ENCODE measurements at places on chromosomes 11 and 22.

DNA sequence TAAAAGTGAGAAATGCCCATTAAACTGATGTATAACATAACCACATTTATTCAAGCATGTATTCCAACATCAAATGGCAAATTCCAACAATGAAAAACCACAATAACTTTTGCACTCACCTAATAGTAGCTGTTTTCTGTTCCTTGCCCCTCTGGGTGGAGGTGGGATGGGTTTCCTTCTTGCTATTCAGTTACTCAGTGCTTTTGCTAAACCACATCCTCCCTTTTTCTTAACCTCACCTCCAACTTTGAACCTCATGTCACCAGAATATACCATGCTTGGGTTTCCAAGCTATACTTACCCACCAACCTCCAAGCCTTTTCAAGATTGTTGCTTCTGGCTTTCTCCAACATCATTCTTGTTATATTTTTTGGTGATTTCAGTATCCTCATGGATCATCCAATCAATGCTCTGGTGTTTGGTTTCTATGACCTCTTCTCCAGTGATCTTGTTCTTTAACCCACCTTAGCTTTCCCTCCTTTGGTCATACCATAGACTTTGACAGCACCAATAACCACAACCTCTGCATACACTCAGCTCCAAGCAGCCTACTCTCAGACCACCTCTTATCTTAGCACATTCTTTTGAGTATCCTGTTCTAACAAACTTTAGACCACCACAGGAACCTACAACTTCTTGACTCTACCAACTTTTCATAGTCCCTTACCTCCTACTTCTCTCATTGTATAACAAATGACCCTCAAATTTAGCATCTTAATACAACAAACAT lies 3.2 kb upstream of the CCDC15 start:
- DNase-seq: no peak

DNA sequence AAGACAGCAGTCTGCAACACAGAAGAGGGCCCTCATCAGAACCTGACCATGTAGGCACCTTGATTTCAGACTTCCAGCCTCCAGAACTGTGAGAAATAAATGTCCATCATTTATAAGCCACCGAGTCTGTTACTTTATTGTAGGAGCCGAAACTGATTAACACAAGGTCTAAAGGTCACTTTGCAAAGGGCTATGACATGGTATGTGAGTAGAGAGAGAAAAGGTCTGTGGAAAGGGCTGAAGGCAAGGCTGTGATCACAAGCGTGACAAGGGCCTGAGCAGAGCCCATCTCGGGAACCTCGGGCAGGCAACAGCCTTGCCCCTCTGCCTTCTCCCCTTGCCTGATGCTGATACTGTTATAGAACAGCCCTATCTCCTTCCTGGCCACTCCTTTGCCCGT lies 73.4 kb upstream of the TEAD1 start:
- DNase-seq: no peak

- DNase-seq: no peak
Measured at GRCh38 chr11:112302226-112302868, 41.7 kb upstream of the PLET1 start.

GRCh38 chr11:7672960-7673723 lies at the start of gene CYB5R2:
TSS of gene CYB5R2 (minus strand) at chr11:7673500. CDS start at chr11:7672825, 675 bp downstream.
- peak; percentile 16 for DNase-seq

DNA sequence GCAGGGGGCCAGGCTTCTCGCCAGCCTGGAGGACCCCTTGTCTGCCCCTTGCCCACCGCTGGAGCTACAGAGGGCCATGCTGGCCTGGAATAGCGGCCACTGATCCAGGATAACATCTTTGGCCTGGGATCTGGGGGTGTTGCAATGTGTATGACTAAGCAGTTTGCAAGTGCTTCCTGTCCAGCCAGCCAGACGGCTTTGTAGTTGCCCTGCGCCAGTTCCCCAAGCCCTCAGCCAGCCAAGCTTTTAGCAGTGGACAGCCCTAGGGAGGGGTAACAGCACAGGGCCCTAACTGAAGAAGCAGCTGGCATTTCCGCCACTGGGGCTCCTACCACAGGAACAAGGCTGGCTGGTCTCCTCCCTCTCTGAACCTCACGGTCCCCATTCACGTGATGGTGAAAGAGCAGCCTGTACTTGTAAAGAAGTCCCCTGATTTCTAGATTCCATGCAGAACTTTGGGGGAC lies 32.1 kb downstream of the UQCR10 start:
- peak; percentile 68 for DNase-seq

GRCh38 chr22:36021606-36022153 lies 6.9 kb downstream of the RBFOX2 start:
- no peak for DNase-seq

DNA sequence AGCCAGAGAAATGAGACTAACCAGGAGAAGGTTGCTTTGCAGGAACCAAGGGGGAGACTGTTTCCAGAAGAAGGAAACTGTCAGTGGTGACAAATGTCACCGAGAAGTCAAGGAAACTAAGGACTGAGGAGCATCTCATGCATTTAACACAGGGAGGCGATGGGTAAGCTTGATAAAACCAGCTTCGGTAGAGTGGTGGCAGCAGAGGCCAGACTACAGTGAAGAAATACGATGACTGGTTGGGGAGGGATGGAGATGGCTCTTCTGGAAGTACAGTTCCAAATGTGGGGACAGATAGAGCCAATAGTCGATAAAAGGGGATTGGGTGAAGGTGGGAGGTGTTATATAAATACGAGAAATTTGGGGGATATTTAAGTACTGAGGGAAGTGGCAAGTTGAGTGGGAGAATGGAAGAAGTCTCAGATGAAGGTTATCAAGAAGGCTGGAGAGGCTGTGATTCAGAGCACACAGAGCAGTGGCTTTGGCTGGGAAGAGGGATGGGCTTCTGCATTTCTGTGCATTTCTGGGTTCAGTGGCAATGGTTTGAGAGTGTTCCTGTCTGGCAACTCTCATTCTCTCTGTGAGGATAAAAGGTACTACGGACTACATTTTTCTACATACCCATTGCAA lies 29.2 kb downstream of the SC5D start:
- DNase-seq: no peak

- no peak for DNase-seq
Measured at GRCh38 chr11:60941371-60942119, 10.4 kb downstream of the SLC15A3 start.

DNA sequence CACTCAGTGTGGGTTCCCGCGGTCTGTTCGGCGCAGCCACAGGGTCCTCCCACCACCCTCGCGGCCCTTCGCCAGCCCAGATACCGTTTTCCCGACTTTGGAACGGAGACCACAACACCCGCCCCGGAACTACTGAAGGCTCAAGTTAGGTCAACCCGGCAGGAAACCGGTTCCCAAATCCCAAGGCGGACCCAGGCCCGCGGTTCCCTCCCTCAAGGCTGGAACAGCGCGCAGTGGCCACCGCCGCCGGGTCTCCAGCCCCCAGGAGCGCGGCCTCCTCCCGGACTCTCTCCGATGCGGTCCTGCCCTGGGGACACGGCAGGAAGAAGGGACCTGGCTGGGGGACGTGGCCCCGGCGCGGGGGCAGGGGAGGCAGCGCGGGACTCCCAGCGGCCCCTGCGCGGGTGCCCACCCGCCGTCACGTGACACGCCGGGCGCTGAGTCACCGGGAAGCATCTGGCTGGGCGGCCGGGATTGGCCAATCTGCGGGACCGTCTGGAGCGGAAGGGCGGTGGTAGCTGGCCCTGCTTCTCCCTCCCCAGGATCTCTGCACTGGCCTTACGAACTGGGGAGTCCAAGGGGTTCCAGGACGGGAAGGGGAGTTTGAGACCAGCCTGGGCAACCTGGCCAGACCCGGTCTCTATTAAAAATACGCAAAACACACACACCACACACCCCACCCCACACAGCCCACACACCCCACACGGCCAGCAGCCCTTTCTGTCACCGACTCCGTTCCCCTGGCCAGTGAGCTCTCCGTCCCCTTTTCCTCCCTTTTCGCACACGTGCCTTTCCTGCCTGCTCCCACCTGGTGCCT lies 21.5 kb upstream of the MALAT1 start:
- DNase-seq: peak; percentile 91

- DNase-seq: no peak
Measured at GRCh38 chr11:95829580-95830259, 39.4 kb downstream of the CEP57 start.

- no peak for DNase-seq
Measured at GRCh38 chr22:28835630-28836189, 35.3 kb upstream of the XBP1 start.

DNA sequence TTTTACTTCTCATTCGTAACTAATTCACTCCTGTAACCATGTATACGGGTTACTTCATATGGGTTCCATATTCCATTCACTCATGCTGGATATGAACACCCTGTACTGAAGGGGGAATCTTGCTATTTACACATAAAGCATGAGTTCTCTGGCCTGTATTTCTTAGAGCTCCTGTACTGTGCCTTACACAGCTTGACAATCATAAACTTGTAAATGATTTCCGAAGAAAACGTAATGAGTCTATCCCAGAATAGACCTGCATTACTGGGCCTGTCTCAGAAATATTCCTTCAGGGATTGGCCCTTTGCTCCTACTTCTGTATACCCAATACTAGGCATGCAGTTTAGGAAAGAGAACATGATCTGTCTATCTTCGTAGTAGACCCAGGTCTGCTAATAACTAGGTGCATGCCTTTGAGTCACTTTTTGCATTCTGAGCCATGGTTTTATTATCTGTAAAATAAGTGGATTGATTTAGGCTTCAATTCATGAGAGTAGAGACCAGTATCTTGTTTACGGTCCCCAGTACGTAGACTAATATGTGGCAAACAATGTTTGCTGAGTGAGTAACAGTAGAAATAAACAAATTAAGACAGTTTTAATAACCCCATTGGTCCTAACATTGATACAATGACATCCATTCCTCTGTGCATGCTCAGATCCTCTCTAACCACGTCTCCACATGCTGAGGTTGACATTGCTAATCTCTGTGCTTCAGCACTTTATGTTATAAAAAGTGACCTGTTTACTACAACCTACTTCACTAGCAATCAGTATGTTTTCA lies 1.2 kb downstream of the CCDC34 start:
- no peak for DNase-seq

GRCh38 chr11:83026229-83026628 lies 45.5 kb downstream of the RAB30 start:
- no peak for DNase-seq

DNA sequence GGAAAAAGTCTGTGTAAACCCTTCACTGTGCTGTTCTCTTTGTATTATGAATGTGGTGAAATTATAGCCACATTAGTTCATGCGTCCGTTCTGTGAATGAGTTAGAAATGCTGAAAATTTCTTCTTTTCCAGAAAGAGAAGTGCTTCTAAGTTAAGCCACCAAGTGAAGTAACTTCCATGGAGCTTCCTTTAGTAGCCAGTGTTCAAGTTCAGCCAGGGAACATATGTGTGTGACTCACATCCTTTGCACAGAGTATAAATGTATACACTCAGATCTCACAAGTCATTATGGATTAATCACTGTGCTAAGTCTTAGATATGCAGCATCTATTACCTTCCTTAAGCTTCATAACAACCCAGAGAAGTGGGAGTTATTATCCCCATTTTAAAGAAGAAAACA lies 3.1 kb upstream of the MMP8 start:
- no peak for DNase-seq

- DNase-seq: no peak
Measured at GRCh38 chr22:28243539-28243938, 324.5 kb upstream of the PITPNB start.

GRCh38 chr22:32660292-32660691 lies 141.2 kb upstream of the TIMP3 start:
- DNase-seq: peak; percentile 18

- no peak for DNase-seq
Measured at GRCh38 chr11:48095779-48096470, 115.6 kb downstream of the PTPRJ start.

DNA sequence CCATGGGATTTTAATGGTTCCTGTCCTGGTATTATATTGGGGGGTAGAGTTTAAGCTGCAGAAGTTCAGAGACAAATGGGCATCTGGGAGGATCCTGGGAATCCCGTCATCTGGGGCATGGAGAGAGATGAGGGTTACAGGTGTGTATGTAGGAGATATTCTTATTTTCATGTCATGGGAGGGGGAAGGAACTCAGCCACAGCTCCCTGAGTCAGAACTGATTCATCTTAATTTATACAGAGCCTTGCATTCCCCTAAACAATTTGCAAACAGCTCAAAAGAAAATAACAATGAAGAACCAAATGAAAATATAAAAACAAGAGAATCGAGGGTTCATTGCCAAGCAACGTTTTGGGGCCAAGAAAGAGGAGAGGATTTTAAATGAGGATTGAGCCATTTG lies 155.9 kb upstream of the TBCEL start:
- no peak for DNase-seq

GRCh38 chr22:36279219-36279666 lies 26.3 kb downstream of the APOL1 start:
- no peak for DNase-seq

DNA sequence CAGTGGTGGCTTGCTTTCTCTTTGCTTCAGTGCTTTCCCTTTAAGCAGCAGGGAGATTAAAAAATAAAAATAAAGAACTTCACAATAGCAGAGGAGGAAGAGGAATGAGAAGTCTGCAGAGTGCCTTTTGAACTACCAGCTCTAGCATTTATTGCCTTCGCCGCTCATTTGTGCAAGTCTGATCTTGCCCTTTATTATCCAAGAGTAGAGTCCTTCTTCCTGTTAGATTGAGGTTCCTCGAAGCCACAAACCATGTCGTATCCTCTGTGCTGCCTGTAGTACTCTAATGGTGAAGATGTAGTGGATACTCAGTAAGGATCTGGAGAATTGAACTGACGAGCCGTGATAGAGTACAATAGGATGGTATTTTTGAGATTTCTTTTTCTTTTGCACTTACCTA lies 101.2 kb upstream of the RAG2 start:
- DNase-seq: peak; percentile 21

GRCh38 chr11:2651826-2652271 lies 47.9 kb downstream of the KCNQ1OT1 start:
- DNase-seq: no peak

GRCh38 chr22:35158336-35158735 lies 92.4 kb downstream of the ISX start:
- no peak for DNase-seq

- DNase-seq: no peak
Measured at GRCh38 chr22:25237503-25237902, 18.1 kb downstream of the CRYBB2 start.

DNA sequence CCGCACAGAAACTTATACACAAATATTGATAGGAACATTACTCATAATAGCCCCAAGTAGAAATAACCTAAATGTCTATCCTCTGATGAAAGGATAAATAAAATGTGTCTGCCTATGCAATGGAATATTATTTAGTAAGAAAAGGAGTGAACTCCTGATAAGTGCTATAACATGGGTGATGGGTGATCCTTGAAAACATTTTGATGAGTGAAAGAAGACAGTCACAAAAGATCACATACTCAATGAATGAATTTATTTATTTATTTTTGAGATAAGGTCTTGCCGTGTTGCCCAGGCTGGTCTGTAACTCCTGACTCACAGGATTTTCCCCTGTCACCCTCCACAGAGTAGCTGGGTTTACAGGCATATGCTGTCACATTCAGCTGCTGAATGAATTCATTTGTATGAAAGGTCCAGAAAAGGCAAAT lies 17.3 kb downstream of the RNF121 start:
- DNase-seq: no peak

DNA sequence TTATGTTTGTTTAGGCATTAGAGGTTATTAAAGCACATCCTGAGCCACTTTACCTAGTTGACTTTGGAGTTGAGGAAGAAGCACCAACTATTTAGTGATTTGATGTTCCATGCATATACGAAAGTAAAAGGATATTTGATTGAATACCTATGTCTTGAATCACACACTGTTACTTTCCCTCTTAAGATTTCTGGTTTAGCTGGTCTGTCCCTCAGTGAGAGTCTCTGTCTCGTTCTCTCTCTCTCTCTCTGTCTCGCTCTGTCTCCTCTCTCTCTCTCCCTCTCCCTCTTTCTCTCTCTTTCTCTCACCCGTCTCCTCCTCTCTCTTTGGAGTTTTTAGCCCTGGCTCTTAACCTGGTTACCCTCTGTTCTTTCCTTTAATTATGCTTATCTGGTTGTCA lies 11.0 kb downstream of the CTNND1 start:
- DNase-seq: no peak
